ENCODE measurements at places on chromosomes 4 and X. TPM values are rescaled to one million over a fixed set of nuclear protein-coding genes. Genes with fewer than 3 reads are reported as not detected.

Gene PNCK
- total RNA-seq: not detected

- no peak for DNase-seq
Measured at GRCh38 chrX:76147106-76147505, 25.8 kb upstream of the PBDC1 start.

DNA sequence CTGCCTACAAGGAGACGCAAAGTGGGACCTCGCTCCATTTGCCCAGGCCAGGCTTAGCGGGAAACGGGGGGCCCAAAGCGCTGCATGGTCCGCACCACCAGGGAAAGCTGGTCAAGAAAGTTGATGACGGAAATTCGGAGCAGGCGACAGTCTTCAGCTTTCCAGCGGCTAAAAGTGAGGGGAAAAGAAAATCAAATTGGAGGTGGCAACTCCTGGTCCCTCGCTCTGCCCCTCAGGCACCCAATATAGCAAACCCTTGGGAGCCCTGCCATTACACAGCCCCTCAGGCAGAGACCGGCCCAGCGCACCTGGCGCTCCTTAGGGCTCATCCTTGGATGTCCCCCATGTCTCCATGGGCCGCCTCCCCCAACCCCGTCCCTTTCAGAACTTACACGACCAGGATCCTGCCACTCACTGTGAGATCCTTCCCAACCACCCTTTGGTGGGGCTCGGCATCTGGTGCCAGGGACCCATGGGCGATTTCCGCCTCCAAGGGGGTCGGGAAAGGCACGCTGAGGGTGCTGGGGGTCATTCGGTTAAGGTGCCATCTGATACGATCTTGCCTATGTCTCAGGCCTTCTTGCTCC lies 1.1 kb downstream of the LAGE3 start:
- DNase-seq: no peak

DNA sequence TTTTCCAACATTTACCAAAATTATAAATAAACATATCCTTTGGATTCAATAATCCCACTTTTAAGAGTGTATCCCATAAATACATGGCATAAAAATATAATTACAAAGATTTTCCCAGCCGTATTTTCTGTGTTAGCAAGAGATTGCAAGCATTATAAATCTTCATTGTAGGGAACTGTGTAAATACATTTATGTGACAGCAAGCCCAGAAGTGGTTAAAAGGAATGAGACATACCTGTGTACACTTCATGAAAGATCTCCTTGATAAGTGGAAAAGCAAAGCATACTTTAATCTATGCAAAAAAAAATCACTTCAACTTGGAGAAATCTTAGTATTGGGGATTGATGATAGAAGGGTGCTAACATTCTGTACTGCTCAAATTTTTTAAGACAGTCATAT lies 173.1 kb downstream of the GASK1B start:
- DNase-seq: no peak

Gene CTAG1A
- not detected for total RNA-seq

DNA sequence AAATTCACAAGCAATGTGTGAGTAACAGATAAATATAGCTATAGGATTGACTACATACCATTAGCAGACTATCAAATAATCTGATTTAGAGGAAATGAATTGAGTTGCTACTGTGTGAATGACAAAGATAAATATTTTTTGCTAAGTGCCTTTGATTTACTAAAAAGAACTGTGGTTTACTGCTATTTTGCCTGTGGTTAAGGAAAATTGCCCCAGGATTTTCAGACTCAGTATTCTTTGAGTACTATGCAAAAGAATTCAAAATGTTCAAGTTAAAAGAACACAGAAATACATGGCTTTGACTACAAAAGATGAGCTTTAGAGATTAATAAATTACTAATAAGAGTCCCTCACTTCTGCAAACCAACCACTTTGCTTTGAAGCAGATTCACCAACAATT lies 853.8 kb downstream of the ADGRL3 start:
- no peak for DNase-seq
